ENCODE measurements at places on chromosomes 4 and X. TPM values are rescaled to one million over a fixed set of nuclear protein-coding genes. Genes with fewer than 3 reads are reported as not detected.

- no peak overlapping the region for H3K27ac ChIP-seq
- no peaks in the 10 kb centered on the region for H3K27me3 ChIP-seq
- no peaks in the 10 kb centered on the region for H3K36me3 ChIP-seq
- DNase-seq = no peak
- no peaks in the 10 kb centered on the region for H3K4me1 ChIP-seq
Observed at GRCh38 chr4:74123065-74123728, 24.2 kb upstream of the CXCL2 start.

GRCh38 chr4:185119927-185120630, 23.0 kb upstream of the SLC25A4 start:
- H3K4me1 ChIP-seq = no peaks in the 10 kb centered on the region
- H3K27me3 ChIP-seq = no peaks in the 10 kb centered on the region
- no peaks in the 10 kb centered on the region for H3K36me3 ChIP-seq
- no peak for DNase-seq

DNA sequence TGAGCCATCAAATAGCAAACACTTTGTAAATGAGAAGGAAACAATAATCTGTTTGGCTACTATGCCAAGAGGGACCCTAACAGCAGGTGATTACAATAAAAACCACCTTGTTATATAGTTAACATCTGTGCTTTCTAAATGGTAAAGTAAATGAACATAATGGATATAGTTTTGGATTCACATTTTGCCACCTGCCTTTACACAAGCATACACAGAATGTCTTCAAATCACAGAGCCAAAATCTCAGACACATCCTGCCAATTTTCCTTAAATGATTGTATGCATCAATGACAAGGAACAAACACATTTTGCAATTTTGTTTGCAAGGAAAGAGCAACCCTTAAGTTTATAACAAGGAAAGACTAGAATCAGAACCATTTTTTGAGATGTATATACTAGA, 334.2 kb downstream of the FSTL5 start:
- H3K4me3 ChIP-seq = no peak overlapping the region
- no peak overlapping the region for H3K27ac ChIP-seq
- no peaks in the 10 kb centered on the region for H3K4me1 ChIP-seq
- DNase-seq = no peak
- no peaks in the 10 kb centered on the region for H3K27me3 ChIP-seq
- no peaks in the 10 kb centered on the region for H3K36me3 ChIP-seq

- H3K4me1 ChIP-seq = no peaks in the 10 kb centered on the region
- H3K27ac ChIP-seq = no peak overlapping the region
- no peak for DNase-seq
- no peaks in the 10 kb centered on the region for H3K27me3 ChIP-seq
Observed at GRCh38 chr4:70627620-70628019, 924 bp upstream of the ENAM start.

- H3K27me3 ChIP-seq = no peaks in the 10 kb centered on the region
- no peak overlapping the region for H3K27ac ChIP-seq
- DNase-seq = no peak
- no peak overlapping the region for H3K4me3 ChIP-seq
Observed at GRCh38 chr4:187307131-187307530, 583.5 kb upstream of the FAT1 start.

- DNase-seq = no peak
- H3K4me3 ChIP-seq = no peak overlapping the region
- H3K27me3 ChIP-seq = no peaks in the 10 kb centered on the region
- H3K27ac ChIP-seq = no peak overlapping the region
- H3K4me1 ChIP-seq = peaks cover 8% of the 10 kb centered on the region
- no peaks in the 10 kb centered on the region for H3K36me3 ChIP-seq
Observed at GRCh38 chr4:94334962-94335361, 7.7 kb downstream of the HPGDS start.

The ANK2 gene
- total RNA-seq = 14.3 TPM

The PCDH7 gene
- total RNA-seq = 45.1 TPM

The DRD5 gene
- not detected for total RNA-seq

The UGT2B17 gene
- not detected for total RNA-seq

All from suprapubic skin (tissue), 4 donors.